IMR-90 (cell line): ENCODE measurements at places on chromosomes 6 and 20. TPM values are rescaled to one million over a fixed set of nuclear protein-coding genes. Genes with fewer than 3 reads are reported as not detected.

GRCh38 chr6:22029171-22029570, 267.7 kb downstream of the PRL start:
- DNase-seq, result peak; percentile 16

The MAFB gene
- not detected in 2 replicates for total RNA-seq

- no peak for DNase-seq
These were observed 279.8 kb downstream of the EPHA7 start for GRCh38 chr6:93139408-93140081.

The KCNK16 gene
- total RNA-seq, result not detected in 2 replicates

The TRIM15 gene
- total RNA-seq, result not detected in 2 replicates
